ENCODE measurements at places on chromosomes 4 and X. TPM values are rescaled to one million over a fixed set of nuclear protein-coding genes. Genes with fewer than 3 reads are reported as not detected.

GRCh38 chr4:74311696-74312313 lies 3.5 kb downstream of the EPGN start:
- no peak overlapping the region for H3K4me3 ChIP-seq
- H3K27me3 ChIP-seq: no peaks in the 10 kb centered on the region
- peaks cover 6% of the 10 kb centered on the region for H3K4me1 ChIP-seq
- DNase-seq: no peak
- H3K27ac ChIP-seq: no peak overlapping the region

GRCh38 chrX:139930401-139930800 lies 2.5 kb downstream of the ATP11C start:
- H3K4me1 ChIP-seq: peaks cover 16% of the 10 kb centered on the region
- no peak overlapping the region for H3K27ac ChIP-seq
- H3K36me3 ChIP-seq: peaks cover 3% of the 10 kb centered on the region
- DNase-seq: no peak

DNA sequence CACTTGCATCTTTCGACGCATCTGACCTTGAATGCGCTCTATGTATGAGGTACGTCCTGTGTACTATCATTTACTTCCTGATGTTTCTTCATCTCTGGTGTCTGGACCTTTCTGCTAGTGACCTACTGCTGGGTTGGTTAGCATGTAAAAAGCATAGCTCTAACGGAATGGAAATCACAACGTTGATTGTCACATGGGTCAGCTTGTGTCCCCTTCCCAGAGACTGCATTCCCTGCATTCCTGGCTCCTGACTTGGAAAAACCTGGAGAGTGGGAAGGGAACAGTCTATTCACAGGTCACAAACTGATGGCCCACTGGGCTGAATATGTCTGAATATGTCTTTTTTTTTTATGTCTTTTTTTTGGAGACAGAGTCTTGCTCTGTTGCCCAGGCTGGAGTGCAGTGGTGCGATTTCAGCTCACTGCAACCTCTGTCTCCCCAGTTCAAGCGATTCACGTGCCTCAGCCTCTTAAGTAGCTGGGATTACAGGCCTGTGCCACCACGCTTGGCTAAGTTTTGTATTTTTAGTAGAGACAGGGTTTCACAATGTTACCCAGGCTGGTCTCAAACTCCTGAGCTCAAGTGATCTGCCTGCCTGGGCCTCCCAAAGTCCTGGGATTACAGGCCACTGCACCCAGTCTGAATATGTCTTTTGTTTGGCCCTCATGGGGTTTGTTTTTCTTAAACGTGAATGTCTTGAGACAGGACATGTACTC lies 16.3 kb downstream of the LONRF3 start:
- H3K27me3 ChIP-seq: no peaks in the 10 kb centered on the region
- no peak overlapping the region for H3K4me3 ChIP-seq
- no peak for DNase-seq
- no peak overlapping the region for H3K27ac ChIP-seq
- H3K36me3 ChIP-seq: no peaks in the 10 kb centered on the region
- H3K4me1 ChIP-seq: peaks cover 3% of the 10 kb centered on the region

DNA sequence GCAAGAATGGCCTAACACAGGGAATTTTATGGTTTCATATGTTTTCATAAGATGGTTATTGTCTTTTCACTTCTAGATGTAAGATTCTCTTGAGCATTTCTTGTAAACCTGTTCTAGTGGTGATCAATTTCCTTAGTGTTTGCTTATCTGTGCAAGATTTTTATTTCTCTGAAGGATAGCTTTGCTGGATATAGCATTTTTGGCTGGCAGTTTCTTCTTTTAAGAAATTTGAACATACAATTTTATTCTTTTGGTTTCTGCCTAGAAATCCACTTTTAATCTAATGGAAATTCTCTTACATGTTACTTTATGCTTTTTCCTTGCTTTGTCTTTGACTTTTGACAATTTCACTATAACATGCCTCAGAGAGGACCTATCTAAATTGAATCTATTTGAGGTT lies 276.5 kb upstream of the SFRP2 start:
- no peak overlapping the region for H3K27ac ChIP-seq
- no peak for DNase-seq
- H3K4me3 ChIP-seq: no peak overlapping the region

GRCh38 chr4:112968451-112969159 lies 80.8 kb upstream of the ANK2 start:
- H3K27ac ChIP-seq: no peak overlapping the region
- no peak for DNase-seq
- no peaks in the 10 kb centered on the region for H3K36me3 ChIP-seq

DNA sequence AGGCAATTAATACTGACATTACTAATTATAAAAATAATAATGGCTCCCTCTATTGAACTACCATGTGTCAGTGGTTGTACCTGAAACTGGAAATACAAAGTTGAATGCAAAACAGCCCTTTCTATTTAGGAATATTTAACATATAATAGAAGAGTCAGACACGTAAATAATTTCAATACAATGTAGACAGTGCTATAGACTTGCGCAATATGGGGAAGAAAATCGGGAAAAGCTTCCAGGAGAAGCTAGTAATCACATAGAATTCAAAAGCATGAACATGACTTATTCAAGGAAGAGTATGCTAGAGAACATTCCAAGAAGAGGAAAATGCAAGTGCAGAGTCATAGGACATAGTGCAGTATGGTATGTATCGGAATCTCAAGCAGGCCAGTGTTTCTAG lies 408.9 kb upstream of the FTHL17 start:
- no peak for DNase-seq
- no peak overlapping the region for H3K27ac ChIP-seq
- peaks cover 3% of the 10 kb centered on the region for H3K27me3 ChIP-seq
- H3K36me3 ChIP-seq: no peaks in the 10 kb centered on the region
- H3K4me1 ChIP-seq: no peaks in the 10 kb centered on the region
- H3K4me3 ChIP-seq: no peak overlapping the region

- H3K27ac ChIP-seq: no peak overlapping the region
- no peaks in the 10 kb centered on the region for H3K36me3 ChIP-seq
- H3K27me3 ChIP-seq: no peaks in the 10 kb centered on the region
- peaks cover 18% of the 10 kb centered on the region for H3K4me1 ChIP-seq
- no peak for DNase-seq
These were observed 49.5 kb downstream of the SUPT20HL2 start for GRCh38 chrX:24264383-24264782.

GRCh38 chrX:103376118-103376978 lies at the start of gene BEX3:
TSS of gene BEX3 (plus strand) at chrX:103376538. CDS start at chrX:103377522, 984 bp downstream.
- H3K36me3 ChIP-seq: no peaks in the 10 kb centered on the region
- H3K27ac ChIP-seq: peak within 1 kb of the TSS; percentile 56
- H3K4me1 ChIP-seq: peaks cover 6% of the 10 kb centered on the region
- no peaks in the 10 kb centered on the region for H3K27me3 ChIP-seq

DNA sequence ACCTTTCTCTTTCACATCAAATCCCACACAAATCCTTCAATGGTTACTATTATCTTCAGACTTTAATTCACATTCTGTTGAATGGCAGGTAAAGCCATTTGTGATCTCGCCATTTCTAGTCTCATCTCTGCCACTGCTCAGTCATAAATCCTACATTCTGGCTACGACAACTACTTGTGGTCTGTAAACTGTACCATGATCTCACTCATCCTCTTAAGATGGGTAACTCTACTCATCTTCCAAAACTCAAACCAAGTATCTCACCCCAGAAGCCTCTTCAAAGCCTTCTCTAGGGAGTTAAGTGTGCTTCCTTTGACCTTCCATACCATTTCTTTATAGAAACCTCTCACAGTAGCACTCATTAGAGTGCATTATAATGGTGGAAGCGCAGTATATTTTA lies 101.8 kb downstream of the NEK1 start:
- DNase-seq: no peak
- peaks cover 1% of the 10 kb centered on the region for H3K4me1 ChIP-seq
- no peaks in the 10 kb centered on the region for H3K27me3 ChIP-seq
- peaks cover 9% of the 10 kb centered on the region for H3K36me3 ChIP-seq
- no peak overlapping the region for H3K4me3 ChIP-seq

DNA sequence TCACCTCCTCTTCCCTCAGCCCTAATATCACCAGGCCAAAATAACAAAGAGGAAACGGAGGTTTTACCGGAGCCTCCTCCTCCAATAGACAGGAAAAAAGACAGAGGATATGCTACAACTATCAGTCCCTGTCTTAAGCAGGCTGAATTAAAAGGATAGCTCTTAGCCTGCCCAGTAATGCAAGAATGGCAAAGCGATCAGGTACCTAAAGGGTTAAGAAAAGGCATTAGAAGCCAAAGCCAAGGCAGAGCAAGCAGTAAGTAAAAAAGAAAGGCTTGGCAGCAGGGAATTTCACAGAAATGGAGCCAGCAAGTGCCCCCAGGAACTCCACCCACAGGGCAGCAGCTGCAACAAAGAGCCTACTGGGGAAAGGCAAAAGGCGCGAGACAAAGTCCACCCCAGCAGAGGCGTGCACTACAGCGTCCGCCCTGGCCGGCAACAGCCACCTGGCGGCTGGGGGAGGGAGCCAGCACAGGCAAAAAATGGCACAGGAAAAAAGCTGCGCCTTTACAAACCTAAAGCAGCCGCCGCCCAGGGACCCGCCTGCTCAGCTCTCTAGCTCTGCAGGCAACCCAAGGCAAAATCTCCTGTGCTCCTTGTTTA lies 220.6 kb upstream of the ZC4H2 start:
- H3K4me1 ChIP-seq: no peaks in the 10 kb centered on the region
- no peak for DNase-seq
- H3K27me3 ChIP-seq: no peaks in the 10 kb centered on the region

GRCh38 chrX:17579026-17579425 lies 158.3 kb upstream of the SCML1 start:
- DNase-seq: no peak
- no peaks in the 10 kb centered on the region for H3K27me3 ChIP-seq
- H3K36me3 ChIP-seq: no peaks in the 10 kb centered on the region
- H3K4me1 ChIP-seq: no peaks in the 10 kb centered on the region
- no peak overlapping the region for H3K4me3 ChIP-seq

GRCh38 chr4:7648544-7649395 lies 214.0 kb upstream of the PSAPL1 start:
- peak overlapping the region; percentile 90 for H3K27ac ChIP-seq
- H3K4me3 ChIP-seq: peak overlapping the region; percentile 6
- peaks cover 34% of the 10 kb centered on the region for H3K4me1 ChIP-seq
- DNase-seq: no peak

- no peak overlapping the region for H3K4me3 ChIP-seq
- peaks cover 2% of the 10 kb centered on the region for H3K36me3 ChIP-seq
- peak; percentile 33 for DNase-seq
- peaks cover 25% of the 10 kb centered on the region for H3K4me1 ChIP-seq
- peak overlapping the region; percentile 61 for H3K27ac ChIP-seq
- no peaks in the 10 kb centered on the region for H3K27me3 ChIP-seq
These were observed 22.0 kb downstream of the DYNLT3 start for GRCh38 chrX:37825215-37825842.

DNA sequence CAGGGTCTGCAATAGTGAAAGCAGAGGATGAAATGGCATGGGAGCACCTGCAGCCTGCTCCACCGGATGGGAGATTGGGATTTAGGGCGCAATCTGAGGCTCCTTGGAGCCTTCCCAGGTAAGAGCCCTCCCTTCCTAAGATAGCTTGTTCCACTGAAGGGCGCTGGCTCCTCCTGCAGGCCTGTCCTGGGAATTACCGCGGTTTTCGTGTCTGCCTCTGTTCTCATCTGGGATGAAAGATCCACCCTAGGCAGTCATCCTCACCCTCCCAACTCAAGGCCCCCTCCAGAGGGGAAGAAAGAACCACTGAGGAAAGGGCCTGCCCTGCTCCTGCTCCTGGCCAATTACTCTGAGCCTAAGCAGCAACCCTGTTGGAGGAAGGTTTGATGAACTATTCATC lies 547.5 kb downstream of the SMARCA1 start:
- no peaks in the 10 kb centered on the region for H3K36me3 ChIP-seq
- no peak overlapping the region for H3K4me3 ChIP-seq
- no peaks in the 10 kb centered on the region for H3K4me1 ChIP-seq
- peak; percentile 29 for DNase-seq

GRCh38 chrX:38341442-38341841 lies 11.0 kb upstream of the OTC start:
- peaks cover 6% of the 10 kb centered on the region for H3K27me3 ChIP-seq
- H3K27ac ChIP-seq: no peak overlapping the region
- H3K36me3 ChIP-seq: no peaks in the 10 kb centered on the region
- H3K4me3 ChIP-seq: no peak overlapping the region

GRCh38 chr4:148015058-148015457 lies 283.2 kb downstream of the ARHGAP10 start:
- H3K4me1 ChIP-seq: no peaks in the 10 kb centered on the region
- no peak for DNase-seq
- H3K36me3 ChIP-seq: no peaks in the 10 kb centered on the region
- no peaks in the 10 kb centered on the region for H3K27me3 ChIP-seq
- no peak overlapping the region for H3K4me3 ChIP-seq
- no peak overlapping the region for H3K27ac ChIP-seq

- no peak overlapping the region for H3K4me3 ChIP-seq
- H3K36me3 ChIP-seq: no peaks in the 10 kb centered on the region
- H3K27me3 ChIP-seq: peaks cover 8% of the 10 kb centered on the region
- DNase-seq: no peak
- no peaks in the 10 kb centered on the region for H3K4me1 ChIP-seq
These were observed 48.0 kb upstream of the PDLIM5 start for GRCh38 chr4:94403751-94404150.

DNA sequence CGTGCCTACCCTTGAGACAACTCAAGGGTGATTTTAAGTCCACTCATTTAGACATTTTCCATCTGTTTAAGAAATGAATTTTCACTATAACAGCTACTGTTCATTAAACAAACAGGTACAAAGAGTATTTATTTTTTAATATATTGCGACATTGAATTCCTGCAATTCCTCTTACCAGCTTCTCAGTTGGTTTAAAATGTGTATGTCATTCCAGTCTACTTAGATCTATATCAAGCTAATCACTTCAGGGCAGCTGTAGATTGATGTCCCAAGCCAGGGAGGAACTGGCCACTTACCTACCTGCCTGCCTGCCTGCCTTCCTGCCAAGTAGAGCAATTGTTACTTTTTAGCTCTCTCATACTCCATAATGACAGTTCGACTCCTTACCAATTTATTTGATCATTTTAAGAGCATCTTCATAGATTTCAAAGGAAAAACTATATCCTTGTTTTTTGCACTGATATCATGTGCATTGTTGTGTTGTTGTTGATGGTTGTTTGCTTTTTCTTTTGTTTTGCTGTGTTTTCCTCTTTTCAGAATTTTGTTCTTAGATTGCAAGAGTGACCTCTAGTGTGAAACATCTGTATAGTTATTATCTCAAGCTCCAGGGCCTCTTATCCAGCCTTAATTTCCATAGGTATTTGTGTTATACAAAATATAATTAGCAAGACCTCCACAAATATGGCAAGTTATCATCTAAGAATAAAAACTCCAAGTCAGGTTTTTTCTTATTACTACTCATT lies 120.9 kb upstream of the NRK start:
- H3K4me1 ChIP-seq: no peaks in the 10 kb centered on the region
- DNase-seq: no peak
- no peaks in the 10 kb centered on the region for H3K27me3 ChIP-seq
- H3K36me3 ChIP-seq: no peaks in the 10 kb centered on the region

The ENPEP gene
- 0.58 TPM for total RNA-seq

The USP26 gene
- total RNA-seq: not detected

The PJA1 gene
- 23.9 TPM for total RNA-seq

The ADAM29 gene
- total RNA-seq: not detected

The SOX3 gene
- not detected for total RNA-seq

The TIMM8A gene
- total RNA-seq: 14.5 TPM

The ARHGAP36 gene
- total RNA-seq: not detected

The PPP2R2C gene
- total RNA-seq: not detected

The CXCL11 gene
- total RNA-seq: not detected

The PGRMC1 gene
- total RNA-seq: 24.4 TPM

The GPR119 gene
- total RNA-seq: not detected

Data from activated naive CD8-positive, alpha-beta T cell treated with anti-CD3 and anti-CD28 coated beads, Interleukin-2, amount 10 ng/mL, durations not matched to agents 7 days and 5 days (primary cell).